ENCODE measurements at places on chromosomes 3 and 15.

GRCh38 chr15:92527197-92527596 lies 128.4 kb downstream of the FAM174B start:
- no peak for DNase-seq

DNA sequence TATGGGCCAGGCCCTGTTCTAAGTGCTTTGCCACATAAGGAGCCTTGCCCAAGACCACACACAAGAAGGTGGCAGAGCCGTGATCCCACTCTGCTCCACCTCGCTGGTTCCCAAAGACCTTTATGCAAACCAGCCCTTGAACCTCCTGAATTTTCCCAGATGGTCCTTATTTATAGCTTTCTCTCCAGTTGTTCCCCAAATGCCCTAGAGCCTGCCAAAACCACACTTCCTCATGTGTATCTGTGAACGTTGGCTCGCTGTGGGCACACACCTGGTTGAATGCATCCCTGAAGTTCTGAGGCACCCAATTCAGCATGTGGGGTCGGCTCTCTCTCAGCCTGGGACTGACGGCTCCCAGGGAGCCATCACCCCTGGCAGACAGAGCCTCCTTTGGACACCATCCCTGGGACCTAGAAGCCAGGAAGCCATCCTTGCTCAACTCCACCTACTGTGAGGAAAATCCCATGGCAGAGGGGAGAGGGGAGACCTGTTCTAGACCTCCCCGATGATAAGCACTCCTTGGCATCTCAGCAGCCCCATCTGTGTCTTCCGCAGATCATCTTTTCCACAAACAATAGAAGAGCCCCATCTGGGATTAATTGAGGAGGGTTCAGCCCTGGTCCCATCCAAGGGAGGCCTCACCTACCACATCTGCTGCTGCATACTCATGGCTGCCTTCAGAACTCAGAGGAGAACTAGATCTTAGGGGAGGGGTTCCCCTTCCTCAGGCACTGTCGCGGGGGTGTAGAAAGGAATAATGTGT lies 42.3 kb upstream of the LIMD1 start:
- DNase-seq, result no peak

- no peak for DNase-seq
Observed at GRCh38 chr3:22157848-22158247, 406.8 kb upstream of the ZNF385D start.

DNA sequence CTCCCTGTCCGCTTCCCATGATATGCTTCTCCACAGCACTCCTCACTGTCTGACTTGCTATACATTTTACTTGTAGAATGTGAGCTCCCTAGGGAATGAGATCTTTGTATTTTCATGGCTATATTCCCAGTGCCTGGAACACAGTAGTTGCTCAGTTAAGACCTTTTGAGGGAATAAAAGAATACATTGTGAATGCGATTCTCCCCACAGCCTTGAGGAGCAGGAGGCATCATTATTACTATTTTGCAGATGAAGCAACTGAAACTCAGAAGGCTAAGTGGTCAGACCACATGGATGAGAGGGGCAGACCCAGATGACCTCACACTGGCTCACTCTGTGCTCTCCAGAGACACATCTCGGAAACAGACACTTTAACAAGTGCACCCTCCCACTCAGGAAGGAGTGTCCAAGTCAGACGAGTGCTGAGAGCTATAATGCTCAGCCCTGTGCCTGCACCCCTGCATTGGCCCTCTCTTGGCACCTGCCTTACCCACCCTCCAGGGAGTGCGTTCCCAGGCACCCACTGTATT lies 46.8 kb downstream of the SST start:
- no peak for DNase-seq

DNA sequence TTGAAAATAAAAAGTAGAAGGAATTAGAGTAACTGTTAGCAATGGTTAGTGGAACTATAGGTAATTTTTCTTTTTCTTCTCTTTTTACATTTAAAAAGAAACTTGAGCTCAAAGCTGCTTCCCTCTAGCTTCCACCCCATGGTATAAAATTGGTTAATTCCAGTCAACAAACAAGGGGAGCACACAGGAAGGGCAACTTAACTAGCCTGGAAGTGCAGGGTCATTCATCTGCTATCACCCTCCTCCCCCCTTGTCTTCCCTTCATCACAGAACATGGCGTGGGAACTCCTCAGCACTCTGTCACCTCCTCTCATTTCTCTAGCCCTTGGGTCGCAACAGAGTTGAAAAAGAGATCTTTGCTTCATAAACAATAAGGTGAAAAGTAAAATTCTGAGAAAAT lies 20.0 kb downstream of the MASP1 start:
- no peak for DNase-seq

DNA sequence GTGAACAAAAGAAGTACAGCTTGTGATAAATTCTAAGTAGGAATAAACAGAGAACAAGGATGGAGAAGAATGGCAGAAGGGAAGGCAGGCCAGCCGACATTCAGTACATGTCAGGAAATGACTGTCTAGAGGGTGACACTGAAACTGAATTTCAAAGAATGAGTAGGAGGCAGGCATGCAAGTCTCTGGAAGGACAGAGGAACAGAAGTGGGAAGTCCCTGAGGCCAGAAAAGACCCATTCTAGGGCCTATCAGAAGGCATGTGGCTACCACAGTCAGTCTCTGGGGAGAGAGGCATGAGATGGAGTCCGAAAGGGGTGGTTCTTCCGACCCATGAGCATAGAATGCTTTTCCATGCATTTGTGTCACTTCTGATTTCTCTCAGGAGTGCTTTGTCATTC lies 243.5 kb upstream of the UBE2E2 start:
- DNase-seq, result no peak

- DNase-seq, result no peak
Observed at GRCh38 chr15:94451466-94451865, 220.1 kb downstream of the MCTP2 start.

GRCh38 chr15:41894791-41895463 lies 1.1 kb upstream of the SPTBN5 start:
- no peak for DNase-seq

- DNase-seq, result no peak
Observed at GRCh38 chr3:125602752-125603649, 7.7 kb upstream of the OSBPL11 start.

DNA sequence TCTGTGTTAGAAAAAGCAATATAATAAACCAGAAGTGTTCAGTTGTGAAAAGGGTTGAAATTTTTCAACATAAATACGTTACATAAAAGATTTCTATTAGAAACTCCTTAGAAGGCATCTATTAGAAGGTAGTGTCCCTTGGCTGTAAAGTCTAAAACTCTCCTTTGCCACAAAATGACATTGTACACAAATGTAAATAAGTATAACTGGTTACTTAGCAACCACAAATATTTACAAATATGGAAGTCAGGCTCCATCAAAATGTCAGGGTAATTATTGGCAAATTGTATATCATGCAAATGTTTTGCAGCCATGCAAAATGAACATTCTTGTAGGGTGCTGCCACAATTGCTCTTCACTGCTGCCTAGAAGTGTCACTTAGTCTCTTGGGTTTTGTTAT lies 419.1 kb upstream of the CDIN1 start:
- DNase-seq, result no peak

- no peak for DNase-seq
Observed at GRCh38 chr3:99522147-99522546, 116.2 kb upstream of the COL8A1 start.

DNA sequence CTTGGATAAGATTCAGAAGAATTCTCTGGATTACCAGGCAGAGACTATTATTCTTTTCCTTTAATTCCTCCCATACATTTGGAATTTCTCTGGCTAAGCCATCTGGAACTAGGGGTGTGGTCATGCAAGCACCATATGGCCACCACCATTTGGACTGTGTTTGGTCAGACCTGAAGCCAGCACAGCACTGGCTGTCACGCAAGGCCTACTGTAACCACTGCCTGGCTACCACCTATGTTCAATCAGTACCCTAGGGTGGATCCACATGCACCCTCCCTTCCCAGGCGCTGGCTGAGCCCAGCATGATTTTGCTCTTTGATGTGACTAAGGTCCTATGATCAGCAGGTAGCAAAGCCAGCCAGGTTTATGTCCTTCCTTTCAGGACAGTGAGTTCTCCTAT lies 287.8 kb upstream of the GOLIM4 start:
- DNase-seq, result no peak

- no peak for DNase-seq
Observed at GRCh38 chr3:120275618-120276017, 9.4 kb downstream of the GPR156 start.

DNA sequence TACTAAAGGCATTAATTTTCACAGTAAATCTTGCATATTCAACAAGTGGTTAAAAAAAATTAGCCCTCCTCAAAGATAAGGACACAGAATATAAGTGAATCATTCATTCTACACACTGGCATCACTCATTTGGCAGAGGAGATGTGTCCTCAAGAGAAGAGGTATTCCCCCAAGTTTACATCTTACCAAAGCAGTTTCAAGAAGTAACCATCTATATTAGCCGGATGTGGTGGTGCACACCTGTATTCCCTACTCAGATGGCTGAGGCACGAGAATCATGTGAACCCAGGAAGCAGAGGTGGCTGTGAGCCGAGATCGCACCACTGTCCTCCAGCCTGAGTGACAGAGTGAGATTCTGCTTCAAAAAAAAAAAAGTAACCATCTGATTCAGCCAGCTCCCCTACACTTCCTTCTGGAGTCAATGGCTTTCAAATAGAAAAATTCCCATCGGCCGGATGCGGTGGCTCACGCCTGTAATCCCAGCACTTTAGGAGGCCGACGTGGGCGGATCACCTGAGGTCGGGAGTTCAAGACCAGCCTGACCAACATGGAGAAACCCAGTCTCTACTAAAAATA lies 15.4 kb downstream of the RAF1 start:
- no peak for DNase-seq

DNA sequence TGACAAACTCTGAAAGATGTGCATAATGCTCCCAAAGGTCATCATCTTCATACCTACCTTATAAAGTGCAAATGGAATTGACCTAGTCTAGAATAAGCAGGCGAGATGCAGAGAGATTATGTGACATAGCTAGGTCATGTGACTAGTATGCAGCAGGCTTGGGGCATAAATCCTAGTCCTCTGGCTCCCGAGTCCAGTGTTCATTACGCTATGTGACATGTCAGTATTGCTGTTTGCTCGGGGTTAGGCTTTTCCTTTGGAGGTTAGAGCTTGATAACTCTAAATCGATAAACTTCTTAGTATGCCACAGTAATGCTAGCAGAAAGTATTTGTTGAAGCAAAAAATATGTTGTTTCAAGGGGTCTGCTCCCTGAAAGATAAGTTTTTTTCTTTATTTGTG lies 481.7 kb upstream of the TPRG1 start:
- DNase-seq, result no peak

DNA sequence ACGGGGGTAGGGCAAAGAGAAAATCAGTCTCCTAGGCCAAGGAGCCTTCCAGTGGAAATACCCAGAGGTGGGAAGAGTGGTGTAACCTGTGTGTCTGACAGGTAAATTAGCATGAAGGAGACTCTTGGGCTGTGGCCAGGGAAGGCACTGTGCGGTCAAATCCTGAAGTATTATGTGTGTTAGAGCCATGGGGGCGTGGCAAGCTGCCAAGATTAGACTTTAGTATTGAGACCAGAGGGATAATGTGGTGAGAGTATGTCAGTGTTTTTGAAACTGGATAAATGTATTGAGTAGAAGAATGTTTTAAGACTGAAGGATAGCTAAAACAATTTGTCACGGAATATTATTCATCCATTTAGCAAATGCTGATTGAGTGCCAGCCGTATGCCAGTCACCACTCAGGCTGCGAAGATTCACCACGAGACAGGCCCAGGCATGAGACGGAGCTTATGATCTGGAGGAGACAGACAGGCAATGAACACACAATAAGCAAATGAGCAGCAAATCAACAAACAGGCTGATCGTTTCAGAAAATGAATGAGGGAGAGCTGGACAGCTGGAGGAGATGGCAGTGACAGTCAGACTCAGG lies 445.9 kb downstream of the MCTP2 start:
- DNase-seq, result no peak

- no peak for DNase-seq
Observed at GRCh38 chr3:37526511-37526910, 335.2 kb upstream of the CTDSPL start.

GRCh38 chr3:7754653-7755441 lies 746.8 kb upstream of the LMCD1 start:
- DNase-seq, result no peak

- no peak for DNase-seq
Observed at GRCh38 chr15:85523530-85523929, 143.1 kb downstream of the AKAP13 start.

GRCh38 chr15:83057696-83058376 lies 9.2 kb downstream of the BTBD1 start:
- no peak for DNase-seq

DNA sequence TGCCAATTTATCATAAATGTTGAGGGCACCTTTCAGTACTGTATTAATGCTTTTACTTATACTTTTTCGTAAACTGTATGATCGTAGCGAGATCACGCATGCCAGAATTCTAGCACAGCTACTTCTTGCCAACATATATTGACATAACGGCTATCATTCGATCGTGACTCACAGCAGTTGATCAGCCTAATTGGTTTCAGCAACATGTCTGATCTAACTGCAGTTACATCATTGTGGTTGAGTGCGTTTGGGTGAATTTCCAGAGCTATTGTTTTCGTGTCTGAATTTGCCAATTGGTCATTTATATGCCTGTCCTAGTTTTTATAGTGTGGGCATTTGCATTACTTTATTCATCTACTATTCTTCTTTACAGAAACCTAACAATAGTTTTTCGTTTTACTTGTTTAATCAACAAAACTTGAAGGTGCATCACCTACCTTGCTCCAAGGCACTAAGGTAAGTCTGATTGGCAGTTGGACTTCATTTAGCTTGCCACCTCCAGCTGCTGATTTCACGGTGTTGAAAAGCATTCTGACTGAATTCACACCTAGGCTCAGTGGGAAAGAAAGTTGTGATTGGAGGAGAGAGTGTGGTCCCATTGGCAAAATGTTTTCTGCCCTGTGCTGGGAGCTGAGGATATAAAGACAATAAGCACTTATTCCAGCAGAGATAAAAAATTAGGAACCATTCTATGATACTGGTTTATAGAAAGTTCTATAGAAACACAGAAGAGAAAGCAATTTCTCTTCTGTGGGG lies 120.9 kb upstream of the RGMA start:
- no peak for DNase-seq

DNA sequence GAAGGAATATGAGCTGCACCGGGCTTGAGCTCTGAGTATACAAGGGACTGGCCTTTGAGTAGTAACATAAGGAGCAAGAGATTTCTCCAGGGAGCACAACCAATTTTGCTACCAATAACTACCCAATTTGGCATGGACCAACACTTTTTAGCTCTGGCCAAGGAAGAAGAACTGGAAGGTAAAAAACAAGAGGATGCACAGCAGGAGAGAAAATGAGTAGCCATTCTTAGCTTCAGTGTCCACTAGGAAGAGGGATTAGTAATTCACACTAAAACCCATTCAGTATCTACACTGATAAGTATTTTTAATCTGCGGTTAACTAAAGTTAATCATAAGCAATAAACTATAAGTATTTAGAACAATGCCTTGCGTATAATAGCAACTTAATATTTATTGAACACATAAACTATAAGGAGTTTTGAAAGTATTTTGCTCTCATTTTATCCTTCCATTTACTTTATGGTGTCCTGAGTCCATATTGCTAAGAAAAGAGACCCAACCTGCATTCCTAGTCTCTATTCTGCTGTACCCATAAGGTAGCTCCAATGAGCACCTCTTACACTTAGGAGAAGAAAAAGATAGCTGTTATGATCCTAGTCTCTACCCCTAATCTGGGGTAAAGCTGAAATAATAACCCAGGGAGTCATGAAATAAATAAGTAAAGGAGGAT lies 268.9 kb downstream of the IGSF11 start:
- DNase-seq, result no peak

GRCh38 chr3:183220828-183221227 lies 32.2 kb upstream of the B3GNT5 start:
- DNase-seq, result no peak

- no peak for DNase-seq
Observed at GRCh38 chr15:59147666-59148065, 42.7 kb downstream of the CCNB2 start.

GRCh38 chr3:60552581-60552980 lies 698.7 kb downstream of the FHIT start:
- no peak for DNase-seq
